ENCODE measurements at places on chromosomes 1 and 21.

DNA sequence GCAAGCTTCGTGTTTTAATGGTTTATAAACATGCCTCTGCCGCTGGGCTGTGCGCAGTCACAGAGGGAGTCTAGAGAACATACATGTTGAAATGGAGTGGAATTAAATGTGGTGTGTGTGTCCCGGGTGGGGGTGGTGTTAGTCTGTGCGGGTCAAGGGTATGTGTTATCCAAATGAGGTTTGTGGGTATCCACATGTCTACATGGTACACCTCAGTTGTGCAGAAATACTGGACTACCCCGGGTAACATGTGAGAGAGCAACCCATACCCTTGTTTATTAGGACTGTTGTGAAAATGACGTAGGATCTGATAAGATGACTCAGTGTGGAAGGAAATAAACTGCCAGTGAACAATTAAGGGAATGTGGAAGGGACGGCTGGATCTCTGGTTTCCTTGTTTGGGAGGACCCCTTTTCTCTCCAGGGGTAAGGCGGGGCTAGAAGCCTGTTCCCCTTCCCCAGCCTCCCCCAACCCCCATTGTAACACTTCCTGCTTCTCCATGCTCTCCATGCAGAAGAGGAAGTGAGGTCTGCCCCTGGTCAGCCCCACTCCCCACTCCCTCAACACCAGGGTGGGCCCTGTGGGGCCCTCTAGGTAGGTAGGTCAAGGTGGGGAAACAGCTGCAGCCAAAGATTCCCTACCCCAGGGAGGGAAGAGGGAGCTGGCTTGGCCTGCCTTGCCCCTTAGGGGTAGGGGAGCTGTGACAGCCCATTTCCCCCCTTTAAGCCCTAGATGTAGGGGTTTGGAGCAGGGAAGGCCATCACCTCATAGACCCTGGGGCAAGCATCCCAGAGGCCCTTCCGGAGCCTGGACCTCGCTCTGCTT lies 690 bp downstream of the EPS8L3 start:
- DNase-seq: no peak

DNA sequence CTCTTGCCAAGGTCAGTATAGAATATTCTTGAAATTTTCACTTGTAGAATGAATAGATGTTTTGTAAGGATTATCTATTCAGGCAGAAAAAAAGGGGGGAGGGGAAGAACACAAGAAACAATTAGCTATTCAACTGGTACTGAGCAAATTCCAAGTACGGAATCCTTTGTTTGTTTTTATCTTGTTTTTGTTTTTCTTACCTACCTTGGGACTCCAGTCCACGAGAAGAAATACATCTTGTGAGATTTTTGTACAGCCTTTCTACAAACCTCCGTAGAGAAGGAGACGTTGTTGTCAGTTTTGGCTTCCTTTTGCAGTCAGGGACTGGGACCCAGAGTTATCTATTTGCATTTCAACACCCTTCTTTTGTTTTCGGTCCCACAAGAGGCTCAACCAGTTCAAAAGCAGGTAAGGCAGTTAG lies 36.0 kb downstream of the ZNF281 start:
- no peak for DNase-seq

DNA sequence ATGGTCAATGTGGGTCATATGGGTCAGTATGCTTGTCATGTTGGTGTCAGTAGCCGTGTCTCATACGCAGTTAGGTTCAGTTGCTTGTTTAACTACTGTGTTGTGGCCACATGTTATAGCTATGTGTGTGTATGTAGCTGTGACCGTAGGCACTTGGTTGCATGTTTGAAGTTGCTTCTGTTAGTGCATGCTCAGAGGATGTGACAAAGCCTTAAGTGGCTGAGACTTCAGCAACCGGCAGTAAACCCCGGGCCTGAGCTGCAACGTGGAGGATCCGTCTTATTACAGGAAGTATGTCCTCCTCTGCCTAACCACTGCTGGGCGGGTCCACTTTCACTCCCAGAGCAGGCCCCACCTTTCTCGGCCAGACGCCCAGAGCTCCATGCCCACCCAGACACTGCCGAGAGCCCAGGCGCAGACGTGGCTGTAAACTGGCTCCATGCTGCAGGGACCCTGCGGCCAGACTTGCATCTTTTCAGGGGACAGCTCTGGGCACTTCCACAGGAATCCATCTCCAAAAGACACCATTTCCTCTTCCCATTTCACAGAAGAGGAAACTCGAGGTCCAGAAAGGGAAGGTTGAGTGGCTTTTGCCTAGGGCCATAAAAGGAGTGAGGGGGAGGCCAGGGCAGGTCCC lies 2.2 kb downstream of the TCEA3 start:
- peak; percentile 8 for DNase-seq

GRCh38 chr1:107972391-107973180 lies 7.6 kb upstream of the VAV3 start:
- no peak for DNase-seq

DNA sequence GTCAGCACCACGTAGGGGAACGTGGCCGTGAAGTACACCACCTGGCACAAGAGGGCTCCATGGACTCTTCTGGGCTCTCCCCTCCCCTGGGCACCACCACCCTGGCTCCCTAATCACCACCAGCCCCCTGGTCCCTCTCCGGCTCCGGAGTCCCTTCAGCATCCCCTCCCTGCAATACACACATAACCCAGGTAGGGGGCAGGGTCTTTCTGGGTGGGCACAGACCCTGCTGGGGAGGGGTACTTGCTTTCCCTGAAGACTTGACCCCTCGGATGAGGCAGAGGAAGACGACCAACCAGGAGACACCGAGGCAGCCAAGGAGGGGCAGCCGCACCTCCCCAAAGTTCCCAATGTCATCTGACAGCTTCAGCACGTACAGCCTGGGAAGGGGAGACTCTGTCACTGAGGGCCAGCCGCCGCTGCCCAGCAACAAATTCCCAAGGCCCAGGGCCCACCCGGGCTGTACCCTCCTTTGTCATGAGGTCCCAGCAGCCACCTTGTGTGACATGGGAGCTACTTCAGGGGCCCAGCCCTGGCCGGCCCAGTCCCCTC lies 11.3 kb downstream of the CCDC24 start:
- DNase-seq: no peak

DNA sequence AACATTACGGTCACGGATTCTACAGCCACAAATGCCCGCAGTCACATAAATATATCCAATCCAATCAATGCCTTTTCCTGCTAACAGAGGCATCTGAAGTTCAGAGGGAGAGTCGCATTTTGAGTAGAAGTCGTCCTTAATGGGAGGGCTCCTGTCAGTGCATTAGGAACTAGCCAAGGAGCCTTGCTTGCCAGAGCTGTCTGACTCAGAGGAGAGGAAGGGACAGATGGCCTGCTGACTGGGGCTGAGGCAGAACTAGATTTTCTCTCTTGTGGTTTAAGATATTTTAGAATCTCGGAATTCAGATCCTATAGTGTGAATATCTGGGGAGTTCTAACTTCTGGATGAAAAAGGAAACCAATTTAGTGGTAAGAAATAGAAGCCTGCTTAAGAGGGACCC lies 10.6 kb downstream of the XKR8 start:
- no peak for DNase-seq

DNA sequence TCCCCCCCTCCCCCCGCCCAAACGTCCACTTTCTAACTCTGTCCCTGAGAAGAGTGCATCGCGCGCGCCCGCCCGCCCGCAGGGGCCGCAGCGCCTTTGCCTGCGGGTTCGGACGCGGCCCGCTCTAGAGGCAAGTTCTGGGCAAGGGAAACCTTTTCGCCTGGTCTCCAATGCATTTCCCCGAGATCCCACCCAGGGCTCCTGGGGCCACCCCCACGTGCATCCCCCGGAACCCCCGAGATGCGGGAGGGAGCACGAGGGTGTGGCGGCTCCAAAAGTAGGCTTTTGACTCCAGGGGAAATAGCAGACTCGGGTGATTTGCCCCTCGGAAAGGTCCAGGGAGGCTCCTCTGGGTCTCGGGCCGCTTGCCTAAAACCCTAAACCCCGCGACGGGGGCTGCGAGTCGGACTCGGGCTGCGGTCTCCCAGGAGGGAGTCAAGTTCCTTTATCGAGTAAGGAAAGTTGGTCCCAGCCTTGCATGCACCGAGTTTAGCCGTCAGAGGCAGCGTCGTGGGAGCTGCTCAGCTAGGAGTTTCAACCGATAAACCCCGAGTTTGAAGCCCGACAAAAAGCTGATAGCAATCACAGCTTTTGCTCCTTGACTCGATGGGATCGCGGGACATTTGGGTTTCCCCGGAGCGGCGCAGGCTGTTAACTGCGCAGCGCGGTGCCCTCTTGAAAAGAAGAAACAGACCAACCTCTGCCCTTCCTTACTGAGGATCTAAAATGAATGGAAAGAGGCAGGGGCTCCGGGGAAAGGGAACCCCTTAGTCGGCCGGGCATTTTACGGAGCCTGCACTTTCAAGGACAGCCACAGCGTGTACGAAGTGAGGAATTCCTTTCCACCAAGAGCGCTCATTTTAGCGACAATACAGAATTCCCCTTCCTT lies 158.1 kb downstream of the RUNX1 start:
- no peak for DNase-seq

DNA sequence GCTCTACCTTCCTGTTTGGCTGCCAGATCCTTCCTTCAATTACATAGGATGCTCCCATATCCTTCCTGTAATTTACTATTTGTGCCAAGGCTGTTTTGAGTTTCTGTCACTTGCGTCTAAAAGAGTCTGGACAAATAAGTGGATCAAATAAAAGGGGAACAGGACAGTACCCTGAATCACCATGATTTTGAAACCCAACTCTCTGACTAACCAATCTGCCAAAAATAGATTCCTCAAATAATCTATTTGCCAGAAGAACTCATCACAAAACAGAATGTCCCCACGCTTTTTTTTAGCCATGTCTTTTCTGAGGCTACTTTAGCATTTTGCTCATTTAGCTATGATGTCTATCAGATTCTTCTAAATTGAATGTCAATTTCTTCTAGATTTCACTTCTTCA lies 392.6 kb downstream of the NTNG1 start:
- DNase-seq: no peak

- DNase-seq: no peak
Measured at GRCh38 chr1:168553680-168554553, 10.1 kb upstream of the XCL2 start.

GRCh38 chr1:88648706-88649105 lies 35.4 kb upstream of the PKN2 start:
- DNase-seq: no peak

DNA sequence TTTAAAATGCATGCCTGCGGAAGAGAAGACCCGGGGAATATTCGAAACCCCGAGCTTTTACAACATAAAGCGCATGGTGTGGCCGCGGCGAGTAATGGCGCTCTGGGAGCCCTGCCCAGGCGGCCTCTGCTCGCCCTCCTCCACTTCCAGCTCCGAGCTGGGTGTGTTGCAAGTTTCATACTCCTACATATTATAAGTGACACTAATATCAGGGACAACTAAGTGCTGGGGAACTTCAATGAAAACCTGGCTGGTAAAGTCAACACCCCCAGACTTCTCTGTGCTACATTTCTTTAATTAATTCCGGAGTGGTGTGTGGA lies 11.8 kb downstream of the SIM2 start:
- DNase-seq: no peak

- peak; percentile 16 for DNase-seq
Measured at GRCh38 chr1:235075048-235075776, 53.4 kb downstream of the TOMM20 start.

DNA sequence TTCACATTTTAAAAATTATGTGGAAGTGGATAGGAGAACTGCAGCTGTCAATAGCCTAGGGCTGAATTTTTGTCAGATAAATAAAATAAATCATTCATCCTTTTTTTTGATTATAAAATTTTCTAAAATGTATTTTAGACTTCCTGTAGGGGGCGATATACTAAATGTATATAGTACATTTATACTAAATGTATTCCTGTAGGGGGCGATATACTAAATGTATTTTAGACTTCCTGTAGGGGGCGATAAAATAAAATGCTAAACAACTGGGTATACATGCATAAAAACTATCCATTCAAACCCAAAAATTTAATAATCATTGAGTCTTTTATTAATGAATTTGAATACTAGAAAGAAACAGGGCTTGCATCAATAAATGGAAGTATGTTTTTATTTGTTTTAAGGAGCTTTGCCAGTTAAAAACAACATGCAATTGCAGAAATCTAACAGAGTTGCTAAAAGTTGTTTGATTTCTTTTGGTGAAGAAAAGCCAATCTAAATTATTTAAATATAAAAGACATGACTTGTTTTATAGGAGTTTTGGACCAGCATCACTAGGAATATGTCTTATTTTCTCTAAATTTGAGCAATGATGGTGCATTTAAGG lies 31.4 kb downstream of the CLCA1 start:
- no peak for DNase-seq
